ENCODE measurements at places on chromosomes 5 and 9. TPM values are rescaled to one million over a fixed set of nuclear protein-coding genes. Genes with fewer than 3 reads are reported as not detected.

GRCh38 chr5:1502046-1502736, 21.6 kb downstream of the LPCAT1 start:
- no peak for DNase-seq

PDE6A gene
- 0.11 TPM for polyA plus RNA-seq

ASTN2 gene
- 17.4 TPM for polyA plus RNA-seq

GRCh38 chr9:82423700-82424099, 435.1 kb downstream of the SPATA31D1 start:
- DNase-seq, result no peak

DNA sequence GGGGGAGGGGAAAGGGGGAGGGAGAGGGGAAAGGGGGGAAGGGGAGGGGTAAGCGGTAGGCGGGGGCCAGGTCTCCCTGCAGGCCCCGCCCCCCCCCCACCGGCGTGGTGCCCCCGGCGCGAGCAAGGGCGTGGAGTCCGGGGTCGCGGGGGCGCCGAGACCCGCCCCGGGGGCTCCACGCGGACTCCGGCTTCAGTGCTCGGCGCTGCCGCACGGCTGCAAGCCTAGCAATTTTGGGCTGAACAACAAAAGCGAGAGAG, 10.8 kb downstream of the C9orf50 start:
- no peak for DNase-seq

NR3C1 gene
- 86.8 TPM for polyA plus RNA-seq

DNLZ gene
- 4.8 TPM for polyA plus RNA-seq

ANKRD18A gene
- polyA plus RNA-seq, result 2.1 TPM

SEMA6A gene
- polyA plus RNA-seq, result 49.5 TPM

GRCh38 chr5:95084757-95085156, 200.1 kb downstream of the MCTP1 start:
- no peak for DNase-seq

GRCh38 chr5:150485693-150486401, 22.1 kb upstream of the NDST1 start:
- no peak for DNase-seq

DNA sequence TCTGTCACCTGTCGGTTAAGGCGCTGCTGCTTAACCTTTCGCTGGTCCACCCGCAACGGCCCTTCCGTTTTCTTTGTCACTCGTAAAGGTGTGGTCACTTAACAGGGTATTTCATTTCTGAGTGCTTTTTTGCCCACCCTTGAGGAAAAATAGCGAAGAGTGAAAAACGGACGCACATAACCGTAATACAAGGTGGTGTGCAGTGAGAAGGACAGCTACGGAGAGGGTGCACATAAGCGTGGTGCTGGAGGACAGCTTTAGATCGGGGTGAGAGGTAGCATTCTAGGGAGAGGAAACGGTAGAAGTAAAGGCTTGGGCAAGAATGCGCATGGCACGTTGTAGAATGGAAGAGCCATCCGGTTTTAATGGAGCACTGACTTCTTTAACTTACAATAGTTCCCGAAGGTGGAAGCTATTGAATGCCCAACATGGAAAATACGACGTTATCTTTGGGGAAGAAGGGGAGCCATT, 761 bp downstream of the CCT5 start:
- no peak for DNase-seq

DNA sequence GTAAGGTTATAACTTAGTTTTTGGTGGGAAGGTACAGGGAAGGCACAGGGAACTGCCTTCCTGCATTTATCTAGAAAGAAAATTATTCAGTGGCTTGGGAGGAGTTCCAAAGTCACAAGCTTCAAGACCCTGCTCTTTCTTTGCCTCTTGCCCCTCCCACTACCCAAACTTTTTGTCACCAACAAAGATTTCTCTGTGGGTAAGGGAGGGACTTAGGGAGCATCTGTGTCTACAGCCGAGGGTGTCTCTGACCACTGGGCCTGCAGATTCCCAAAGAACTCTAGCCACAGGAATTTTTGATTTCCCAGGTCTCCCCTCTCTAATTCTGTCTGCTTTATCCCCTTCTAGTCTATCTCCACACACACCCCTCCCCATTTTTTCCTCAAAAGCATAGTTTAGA, 2.1 kb downstream of the ECSCR start:
- DNase-seq, result no peak

PRR16 gene
- 3.0 TPM for polyA plus RNA-seq

SV2C gene
- 0.18 TPM for polyA plus RNA-seq

DNA sequence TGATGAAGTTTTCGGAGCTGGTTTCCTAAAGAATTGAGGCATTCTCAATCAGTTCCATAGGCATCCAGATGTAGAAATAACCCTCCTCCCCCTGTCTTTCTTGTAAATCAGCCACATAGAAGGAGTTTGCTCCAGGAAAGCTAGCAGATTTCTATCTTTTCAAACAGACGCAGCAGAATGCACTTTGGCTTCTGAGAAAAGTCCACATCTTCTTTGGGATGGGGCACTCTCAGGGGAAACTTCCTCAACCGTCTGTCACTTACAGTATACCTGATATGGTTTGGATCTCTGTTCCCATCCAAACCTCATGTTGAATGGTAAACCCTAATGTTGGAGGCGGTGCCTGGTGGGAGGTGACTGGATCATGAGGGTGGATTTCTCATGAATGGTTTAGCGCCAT, 94.1 kb downstream of the SNCAIP start:
- DNase-seq, result no peak

GABRB2 gene
- 0.60 TPM for polyA plus RNA-seq

DNA sequence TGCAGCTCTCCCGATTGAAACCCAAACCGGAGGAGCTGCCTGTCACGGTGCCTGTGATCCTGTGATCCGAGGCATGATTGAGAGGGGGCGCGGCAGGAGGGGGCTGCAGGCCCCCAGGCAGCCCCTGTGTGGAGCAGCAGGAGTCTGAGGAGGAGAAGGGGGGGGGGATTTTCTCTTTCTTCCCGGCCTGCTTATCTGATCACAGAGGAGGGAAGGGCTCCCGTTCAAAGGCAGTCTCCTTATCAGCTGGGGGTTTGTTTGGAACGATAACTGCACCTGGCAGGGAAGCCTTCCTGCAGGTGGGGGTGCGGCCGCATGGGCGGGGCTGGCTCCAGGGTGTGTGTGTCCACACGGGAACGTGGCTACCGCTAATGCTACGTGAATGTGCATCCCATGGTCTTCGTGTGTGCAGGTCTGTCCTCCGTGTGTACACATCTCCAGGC, 38.4 kb downstream of the LMX1B start:
- DNase-seq, result no peak

DNA sequence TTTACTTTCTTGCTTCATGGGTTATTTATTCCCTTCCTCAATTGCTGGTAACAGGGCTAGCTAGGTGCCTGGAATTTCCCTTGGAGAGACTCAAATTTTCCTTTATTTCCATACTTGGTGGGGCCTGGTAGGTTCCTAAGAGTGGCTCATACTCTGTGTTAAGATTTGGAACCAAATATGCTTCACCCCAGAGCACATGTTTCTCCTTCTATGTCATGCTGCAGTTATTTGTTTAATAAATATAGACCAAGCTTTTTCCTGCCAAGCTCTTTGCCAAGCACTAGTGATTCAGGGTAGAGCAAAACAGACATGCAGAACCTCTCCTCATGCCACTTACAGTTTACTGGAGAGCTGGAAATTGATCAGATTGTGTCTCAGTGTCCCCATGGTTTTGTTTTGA, 290.3 kb upstream of the SGCD start:
- DNase-seq, result no peak

DNA sequence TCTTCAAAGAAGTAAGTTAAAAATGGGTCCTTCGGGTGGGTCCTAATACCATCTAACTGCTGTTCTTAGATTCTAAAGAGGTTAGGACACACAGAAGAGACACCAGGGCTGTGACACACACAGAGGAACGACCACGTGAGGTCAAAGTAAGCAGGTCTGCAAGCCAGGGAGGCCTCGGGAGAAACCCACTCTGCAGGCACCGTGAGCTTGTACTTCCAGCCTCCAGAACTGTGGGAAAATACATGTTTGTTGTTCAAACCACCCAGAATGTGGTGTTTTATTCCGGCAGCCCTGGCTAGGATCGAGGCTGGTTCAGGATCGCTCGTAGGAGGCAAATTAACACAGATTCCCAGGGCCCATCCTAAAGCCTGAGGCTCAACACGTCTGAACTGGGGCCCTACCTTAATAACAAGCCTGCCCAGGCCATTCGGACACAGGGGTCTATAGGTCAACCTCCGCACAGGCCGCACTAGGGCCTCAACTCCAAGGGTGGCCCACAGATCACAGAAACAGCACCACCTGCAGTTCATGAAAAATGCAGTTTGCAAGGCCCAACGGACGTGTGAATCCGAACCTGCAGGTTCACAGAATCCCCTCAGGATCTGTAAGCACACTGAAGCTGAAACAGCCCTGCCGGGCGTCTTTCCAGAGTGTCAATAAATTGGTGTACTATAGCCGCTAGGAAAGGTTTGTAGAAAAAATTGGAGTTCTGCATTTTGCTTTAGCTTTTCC, 7.1 kb downstream of the MED10 start:
- DNase-seq, result no peak

CNTNAP3 gene
- 5.3 TPM for polyA plus RNA-seq

GRCh38 chr5:37739817-37740261, 100.0 kb downstream of the GDNF start:
- no peak for DNase-seq
